ENCODE measurements at places on chromosomes 1 and 21.

DNA sequence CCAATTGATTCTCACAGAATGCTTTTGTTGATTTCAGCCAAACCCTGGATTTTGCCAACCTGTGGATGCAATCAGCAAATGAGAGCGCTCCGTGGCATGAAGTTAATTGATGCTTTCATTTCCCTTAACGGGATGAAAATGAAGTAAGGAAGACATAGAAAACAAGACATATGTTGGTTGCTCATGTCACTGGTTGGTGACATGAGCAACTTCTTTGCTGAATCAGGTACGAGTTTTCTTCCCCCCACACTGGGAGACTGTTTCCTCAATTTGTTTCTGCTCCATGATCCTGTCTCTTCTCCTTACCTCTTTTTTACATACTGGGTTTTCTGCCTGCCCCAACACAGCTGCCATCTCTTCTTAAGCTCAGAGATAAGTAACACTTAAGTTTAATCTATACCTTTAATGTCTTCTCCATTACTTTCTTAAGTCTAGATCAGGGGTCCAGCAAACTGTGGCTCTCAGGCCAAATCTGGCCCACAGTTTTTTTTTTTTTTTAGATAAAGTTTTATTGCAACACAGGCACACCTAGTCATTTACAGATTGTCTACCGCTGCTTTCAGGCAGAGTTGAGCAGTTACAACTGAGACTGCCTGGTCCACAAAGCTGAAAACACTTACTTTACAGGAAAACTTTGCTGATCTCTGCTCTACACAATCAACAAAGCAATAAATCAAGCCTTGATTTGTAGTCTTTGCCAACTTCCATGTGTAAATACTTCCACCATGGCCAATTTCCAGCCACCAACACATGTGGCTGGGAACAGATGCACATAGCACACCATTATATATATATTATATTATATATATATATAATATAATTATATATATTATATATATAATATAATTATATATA lies 13.3 kb downstream of the GPR157 start:
- no peak for DNase-seq

- no peak for DNase-seq
Measured at GRCh38 chr1:47788761-47789160, 208.4 kb downstream of the TRABD2B start.

GRCh38 chr21:46474382-46474781 lies 15.7 kb downstream of the DIP2A start:
- no peak for DNase-seq

DNA sequence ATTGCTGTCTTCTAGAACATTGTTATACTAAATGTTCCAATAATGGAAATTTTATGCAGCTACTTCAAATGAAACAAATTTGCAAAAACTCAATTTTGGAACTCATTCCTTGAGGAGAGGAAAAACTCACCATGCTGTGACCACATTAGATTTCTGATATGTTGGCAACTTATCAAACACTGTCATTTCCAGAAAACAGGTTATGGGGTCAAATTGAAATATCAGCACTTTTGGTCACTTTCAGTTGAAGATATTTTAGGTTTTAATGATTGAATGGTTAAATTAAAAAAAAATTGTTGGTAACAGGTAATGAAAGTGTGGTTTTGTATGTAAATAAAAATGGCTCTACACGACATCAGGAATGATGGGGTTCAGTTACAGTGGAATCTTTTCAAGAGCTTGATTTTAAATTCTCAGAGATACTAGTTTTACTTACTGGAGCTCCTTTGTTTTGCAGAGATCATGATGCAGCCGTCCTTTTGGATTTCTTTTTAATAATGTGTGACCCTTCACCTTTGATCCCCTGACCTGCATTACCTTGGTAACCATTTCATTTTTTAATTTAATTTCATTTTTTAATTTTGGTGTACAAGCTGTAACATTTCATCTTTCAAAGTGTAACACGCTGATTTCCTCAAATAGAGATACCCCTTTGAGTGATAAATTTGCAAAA lies 86.2 kb downstream of the CAMTA1 start:
- DNase-seq, result no peak

- no peak for DNase-seq
Measured at GRCh38 chr1:241352401-241352800, 4.6 kb downstream of the RGS7 start.

GRCh38 chr1:202580619-202581018 lies 129.6 kb downstream of the SYT2 start:
- no peak for DNase-seq

GRCh38 chr1:66752671-66753371 lies 562 bp downstream of the DYNLT5 start:
- no peak for DNase-seq

- no peak for DNase-seq
Measured at GRCh38 chr1:38735651-38736161, 123.9 kb downstream of the RRAGC start.

DNA sequence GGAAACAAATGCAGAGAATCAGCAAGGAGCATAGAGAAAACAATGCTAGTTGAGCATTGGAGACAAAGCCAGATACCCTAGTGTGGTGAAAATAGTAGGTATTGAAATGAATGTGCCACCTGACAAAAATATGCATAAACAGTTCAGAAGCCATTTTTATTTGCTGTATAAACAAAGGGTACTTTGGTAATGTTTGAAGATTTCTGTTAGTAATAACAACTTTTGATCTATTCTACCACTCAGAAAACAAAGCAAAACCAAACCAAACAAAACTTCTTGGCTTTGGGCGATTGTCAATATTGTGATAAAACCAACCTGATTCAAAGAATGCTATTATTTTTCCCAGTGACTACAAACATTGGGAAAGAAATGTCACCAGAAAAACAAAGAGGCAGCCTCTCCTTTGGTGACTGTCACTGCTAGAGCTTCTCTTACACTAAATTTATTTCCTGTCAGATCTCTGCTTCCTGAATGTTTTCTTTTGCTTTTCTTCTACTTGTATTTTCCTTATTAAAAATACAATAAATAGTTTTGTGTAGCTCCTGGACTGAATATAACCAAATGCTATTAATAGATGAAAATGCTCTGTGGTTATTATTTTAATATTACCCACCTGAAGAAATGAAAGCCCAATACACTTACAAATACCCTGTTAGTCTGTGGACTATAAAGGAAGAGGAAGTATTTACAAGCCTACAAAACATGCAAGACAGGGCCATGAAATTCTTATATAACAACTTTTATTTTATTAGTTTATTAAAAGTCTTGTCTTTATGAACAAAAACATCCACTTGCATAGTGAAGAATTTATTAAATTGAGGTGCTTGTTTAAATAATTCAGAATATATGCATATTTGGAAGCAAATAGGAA lies 5.7 kb downstream of the ATP6V1G3 start:
- DNase-seq, result no peak

DNA sequence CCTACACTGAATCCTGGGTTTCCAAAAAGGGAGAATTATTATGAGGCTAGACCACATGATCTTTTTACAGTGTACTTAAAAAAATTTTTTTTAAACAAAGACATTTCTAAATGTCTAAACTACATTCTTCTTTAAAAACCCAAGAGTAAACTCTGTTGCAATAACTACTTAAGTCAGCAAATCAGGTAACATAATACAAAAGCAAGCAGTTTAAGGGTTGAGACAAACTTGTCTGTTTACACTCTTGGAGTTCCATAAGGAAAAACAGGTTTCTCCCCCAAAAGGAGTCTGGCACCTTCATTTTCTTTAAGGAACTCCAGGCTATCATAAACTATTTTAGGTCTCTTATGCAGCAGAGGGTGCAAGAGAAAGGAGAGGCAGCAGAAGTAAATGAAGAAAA lies 12.5 kb upstream of the ANKRD45 start:
- no peak for DNase-seq

DNA sequence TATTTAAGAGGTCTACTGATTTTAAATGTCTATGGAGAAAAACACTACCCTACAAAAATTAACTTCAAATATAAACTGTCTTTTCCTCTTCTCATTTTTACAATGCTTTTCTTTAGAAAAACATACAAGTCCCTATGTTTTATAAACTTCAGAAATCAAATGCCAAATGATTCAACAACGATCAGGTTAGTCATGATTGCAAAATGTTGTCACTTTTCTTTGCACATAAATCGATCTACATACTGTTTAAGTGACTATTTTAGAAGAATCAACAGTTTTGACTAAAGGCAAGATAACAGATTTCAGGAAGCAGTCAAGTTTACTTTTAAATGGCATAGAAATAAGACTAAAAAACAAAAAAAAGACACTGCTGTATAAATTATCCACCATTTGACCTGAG lies 168.7 kb downstream of the GPATCH2 start:
- DNase-seq, result no peak

- no peak for DNase-seq
Measured at GRCh38 chr1:25899792-25900191, 6.4 kb downstream of the STMN1 start.

DNA sequence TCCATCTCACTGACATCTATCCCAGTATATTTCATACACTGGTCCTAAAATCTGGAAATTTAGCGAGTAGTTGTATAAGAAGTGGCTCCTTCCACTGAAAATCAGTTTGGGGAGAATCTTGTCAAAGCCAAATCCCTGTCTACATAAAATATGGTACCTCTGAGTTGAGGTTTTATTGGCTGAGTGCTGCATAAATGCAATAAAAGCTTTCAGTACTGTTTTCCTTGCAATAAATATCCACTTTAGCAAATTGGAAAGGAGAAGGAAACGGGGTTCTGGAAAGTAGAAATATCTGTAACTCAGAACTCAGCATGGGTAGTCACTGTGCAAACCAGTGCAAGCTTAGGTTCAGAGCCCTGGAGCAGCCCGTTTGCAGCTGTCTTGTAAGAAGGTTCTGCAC lies 580.2 kb downstream of the SMYD3 start:
- no peak for DNase-seq

DNA sequence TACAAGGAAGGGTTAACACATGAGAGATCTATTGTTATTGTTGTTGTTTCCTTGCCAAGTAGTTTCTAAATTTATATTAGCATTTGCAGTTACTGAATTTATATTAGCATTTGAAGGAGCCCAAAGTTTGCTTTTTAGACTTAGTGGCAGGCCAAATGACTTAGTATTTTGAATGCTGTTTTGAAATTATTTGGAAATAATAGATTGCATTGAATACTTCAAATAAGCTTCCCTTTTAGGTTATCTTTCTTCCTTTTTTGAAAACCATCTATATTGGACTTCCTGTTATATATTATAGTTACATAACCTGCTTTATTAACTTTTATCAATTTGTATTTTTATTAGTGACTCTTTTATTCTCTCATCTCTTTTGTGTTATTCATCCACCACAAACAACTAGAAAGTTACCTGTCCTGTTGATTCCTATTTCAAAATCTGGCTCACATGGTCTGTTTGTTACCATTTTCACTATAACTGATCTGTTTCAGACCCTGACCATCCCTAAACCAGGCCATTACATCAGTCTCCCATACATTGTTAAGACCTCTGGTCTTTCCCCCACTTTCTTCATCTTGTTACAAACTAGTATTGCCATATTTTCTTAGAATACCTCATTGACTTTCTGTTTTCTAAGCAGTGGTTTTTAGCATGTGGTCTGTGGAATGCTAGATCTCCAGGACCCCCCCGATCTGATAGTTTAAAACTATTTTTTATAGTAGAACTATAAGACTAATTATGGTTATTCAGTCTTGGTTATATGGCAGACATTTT lies 185.2 kb downstream of the RASAL2 start:
- DNase-seq, result no peak

DNA sequence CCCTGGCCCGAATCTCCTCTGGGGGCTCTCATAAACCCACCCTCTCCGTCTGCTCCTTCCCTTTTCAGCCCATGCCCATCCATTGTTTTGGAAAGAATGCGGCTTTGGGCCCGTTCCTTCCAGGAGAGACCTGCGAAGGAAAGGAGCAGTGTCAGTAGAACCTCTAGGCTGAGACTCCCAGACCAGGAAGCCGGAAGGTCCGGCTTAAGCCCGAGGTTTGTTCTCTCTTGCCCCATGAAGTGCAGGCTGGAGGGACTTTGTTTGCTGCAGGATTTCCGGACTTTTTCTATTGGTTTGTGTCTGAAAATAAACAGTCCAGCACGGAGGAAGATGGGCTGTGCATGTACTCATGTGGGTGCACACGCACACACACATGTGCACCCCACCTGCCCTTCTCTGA lies 49.8 kb downstream of the ELK4 start:
- no peak for DNase-seq

DNA sequence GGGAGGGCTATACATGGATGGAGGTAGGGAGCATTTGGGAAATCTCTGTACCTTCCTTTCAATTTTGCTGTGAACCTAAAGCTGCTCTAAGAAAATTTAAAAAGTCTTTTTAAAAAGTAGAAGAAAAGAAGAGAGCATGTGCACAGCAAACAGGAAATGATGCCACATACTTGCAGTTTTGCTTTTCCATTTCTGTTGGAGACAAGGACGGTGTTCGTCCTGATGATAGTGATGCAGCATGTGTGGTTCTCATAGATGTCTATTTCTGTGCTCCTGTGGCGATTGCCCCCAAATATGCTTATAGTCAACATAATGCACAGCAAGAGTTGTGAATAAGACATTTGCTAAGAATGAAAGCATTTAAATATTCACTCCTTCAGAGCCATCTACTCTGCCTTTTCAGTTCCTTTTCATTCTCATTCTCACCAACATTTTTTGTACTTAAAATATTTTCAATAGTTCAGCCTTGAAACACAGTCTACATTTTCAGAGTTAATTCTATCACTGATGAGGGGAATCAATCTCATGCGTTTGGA lies 66.6 kb downstream of the LRRC8C start:
- DNase-seq, result no peak

DNA sequence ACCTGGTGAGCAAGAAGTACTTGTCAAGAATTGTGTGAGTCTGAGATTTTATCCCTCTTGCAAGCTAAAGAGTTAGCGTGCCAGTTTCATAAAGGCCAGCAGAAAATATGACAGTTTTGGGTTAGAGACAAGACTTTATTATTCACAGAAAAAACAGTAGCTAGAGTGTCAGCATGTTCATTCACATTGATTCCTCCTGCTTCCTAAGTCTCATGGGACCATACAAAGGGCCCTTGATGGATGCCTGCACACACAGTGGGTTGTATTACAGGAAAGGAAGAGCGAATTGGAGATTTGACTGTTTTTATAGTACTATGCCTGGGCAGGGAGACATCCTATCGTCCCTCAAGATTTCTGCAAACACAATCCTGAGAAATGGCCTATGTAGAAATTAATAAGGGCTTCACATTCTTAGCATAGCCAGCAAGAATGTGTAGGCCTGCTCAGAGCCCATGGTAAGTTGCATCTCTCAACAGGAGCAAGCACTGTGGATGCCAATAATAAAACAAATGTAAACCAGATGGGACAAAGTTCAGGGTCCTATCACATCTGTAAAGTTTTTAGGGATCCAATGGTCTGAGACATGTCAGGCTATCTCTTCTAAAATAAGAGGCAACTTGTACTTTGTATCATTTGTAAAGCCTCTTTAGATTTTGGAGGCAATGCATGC lies 4.0 kb upstream of the ASPM start:
- no peak for DNase-seq

All from SK-N-DZ (cell line).